Fibroblast of villous mesenchyme (primary cell): ENCODE measurements at places on chromosomes 2 and 18.

DNA sequence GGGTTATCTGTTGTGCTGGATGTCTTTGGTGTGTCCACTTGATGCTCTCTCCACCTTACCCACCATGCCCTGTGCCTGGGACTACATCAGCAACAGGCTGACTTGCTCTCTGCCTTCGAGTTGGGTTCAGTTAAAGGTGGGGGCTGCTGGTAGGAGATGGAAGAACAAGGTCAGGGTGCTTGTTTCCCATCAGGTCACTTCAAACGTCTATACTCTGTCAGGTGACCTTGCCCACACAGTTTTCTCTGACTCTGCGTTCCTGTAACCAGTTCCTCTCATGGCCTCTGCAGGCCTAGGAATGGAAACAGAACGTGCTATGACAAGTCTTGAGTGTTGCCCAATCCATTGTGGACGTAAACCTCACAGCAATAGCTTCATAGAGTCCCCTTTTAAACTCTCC lies 38.4 kb upstream of the PAPOLG start:
- DNase-seq: peak; percentile 2

DNA sequence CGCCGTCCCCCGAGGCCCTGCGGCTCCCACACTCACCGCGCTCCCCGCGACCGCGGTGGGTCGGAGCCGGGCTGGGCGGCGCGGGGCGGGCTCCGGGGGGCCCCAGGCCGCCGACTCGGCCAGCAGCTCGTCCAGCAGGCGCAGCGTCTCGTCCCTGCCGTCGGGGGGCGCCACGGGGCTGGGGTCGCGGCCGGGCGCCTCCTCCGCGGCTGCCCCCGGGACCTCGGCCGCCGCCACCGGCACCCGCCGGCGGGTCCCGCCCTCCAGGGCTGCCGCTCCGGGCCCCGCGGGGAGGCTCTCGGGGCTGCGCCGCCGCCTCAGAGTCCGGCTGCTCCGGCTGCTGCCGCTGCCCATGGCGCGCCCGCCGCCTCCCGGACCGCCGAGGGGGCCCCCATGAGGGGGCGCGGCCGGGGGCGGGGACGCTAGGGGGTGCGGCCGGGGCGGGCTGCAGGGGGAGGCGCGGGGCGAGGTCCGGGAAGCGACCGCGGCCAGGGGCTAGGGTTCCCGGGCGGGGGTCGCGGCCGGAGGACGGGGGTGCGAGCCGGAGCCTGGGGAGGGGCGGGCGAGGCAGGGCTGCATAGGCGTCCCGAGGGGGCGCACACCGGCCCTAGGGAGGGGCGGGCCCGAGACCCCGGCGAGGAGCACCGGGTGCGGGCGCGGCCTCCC lies at the start of gene CYS1:
Gene CYS1, minus strand, starts transcription at position 542 of the 666 bp plus-strand sequence. Its CDS starts 188 bp downstream, at position 354.
- no peak for DNase-seq

DNA sequence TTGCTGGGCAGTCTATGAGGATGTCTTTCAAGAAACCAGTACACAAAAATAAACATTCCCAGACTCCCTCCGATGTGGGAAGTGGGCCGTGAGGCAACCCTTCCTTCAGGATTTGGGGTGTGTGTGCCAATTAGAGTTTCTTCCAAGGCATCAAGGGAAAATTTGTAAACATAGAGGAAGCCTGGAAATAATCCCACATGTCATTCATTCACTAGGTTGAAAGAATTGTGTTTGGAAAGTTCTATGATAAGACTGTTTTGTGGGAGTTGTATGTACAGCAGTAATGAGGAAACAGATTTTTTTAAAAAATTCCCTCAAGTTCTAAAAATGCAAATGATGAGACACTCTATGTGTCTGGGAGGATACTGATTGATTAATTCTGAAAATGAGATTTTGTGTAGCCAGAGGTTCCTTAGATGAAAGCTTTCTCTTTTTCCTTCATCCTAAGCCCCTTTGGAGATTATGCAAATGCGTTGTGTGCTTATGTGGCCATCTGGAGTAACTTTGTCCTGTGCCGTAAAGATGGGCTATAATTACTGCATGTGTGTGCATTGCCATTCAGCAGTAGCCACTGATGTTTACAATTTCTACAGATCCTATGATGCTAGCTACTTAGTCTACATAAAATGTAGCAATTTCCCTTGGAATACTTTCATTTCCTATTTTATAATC lies 107.8 kb upstream of the TPO start:
- DNase-seq: no peak

DNA sequence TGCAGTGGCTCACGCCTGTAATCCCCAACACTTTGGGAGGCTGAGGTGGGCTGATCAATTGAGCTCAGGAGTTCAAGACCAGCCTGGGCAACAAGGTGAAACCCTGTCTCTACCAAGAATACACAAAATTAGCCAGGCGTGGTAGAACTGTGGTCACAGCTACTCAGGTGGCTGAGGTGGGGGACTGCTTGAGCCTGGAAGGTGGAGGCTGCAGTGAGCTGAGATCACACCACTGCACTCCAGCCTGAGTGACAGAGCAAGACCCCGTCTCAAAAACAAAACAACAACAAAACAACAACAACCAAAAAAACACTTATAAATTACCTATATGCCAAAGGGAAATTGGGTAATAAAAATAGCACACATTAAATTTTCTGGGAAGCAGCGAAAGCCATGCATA lies 141.6 kb downstream of the HDAC4 start:
- no peak for DNase-seq

DNA sequence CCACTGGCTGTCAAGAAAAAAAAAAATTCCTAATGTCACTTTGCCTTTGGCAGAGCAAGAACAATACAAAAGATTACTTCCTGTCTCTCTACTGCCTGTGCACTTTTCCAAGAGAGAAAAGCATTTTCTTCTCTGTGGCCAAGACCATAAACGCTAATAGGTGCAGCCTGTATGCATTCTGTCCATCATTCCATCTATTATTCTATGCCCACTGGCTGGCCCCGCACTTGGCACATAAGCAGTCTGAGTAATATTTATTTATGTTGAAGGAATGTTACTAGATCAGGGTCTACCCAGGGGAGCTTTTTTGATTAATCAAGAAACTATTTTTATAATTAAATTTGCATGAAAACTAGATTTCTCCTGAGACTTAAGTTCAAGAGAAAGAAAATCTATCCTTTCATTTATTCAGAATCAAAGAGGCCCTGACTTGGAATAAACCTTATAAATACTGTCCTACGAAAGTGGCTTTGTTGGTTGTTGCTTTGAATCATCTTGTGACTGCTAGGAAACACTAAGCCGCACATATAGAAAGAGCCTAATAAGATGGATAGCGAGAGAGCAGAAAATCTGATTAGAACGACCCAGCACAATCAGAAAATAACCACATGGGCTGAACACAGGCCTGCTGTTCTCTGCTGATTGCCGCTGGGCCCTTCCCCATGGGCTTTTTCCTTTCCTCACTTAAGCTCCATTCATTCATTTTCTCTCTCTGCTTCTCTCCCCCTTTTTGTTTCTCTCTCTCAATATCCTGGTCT lies 59.4 kb downstream of the MMADHC start:
- no peak for DNase-seq

GRCh38 chr2:213689585-213689984 lies 405.3 kb downstream of the SPAG16 start:
- no peak for DNase-seq

- no peak for DNase-seq
These were observed 19.9 kb downstream of the IL36B start for GRCh38 chr2:113032737-113033136.

GRCh38 chr2:149329489-149330126 lies 779 bp upstream of the LYPD6 start:
- peak; percentile 64 for DNase-seq

DNA sequence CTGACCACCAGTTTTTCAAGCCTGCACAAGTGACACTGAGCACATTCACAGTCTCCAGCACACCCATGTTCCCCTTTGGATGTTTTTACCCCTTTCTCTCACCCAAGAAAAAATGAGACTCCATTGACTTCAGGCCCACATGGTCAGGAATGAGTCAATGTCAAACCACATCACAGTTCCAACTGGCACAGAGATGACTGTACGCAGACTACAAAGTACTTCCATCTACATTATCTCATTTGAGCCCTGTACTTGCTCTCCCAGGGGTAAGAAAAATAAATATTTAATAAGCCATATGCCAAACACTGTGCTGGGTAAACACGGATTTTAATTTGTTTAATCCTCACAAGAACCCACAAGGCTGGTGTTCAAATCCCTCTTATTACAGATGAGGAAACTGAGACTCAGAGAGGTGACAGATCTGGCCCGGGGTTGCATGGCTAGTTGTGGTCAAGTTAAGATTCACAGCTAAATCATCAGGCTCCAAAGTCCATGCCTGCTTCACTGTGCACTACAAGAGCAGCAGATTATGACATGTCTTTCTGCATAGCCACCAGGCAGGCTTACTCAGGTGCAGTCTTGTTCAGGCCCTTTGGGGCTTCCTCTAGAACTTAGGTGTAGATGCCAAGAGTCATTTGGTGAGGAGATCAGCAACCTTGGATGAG lies 106.1 kb downstream of the TXNL1 start:
- DNase-seq: no peak

DNA sequence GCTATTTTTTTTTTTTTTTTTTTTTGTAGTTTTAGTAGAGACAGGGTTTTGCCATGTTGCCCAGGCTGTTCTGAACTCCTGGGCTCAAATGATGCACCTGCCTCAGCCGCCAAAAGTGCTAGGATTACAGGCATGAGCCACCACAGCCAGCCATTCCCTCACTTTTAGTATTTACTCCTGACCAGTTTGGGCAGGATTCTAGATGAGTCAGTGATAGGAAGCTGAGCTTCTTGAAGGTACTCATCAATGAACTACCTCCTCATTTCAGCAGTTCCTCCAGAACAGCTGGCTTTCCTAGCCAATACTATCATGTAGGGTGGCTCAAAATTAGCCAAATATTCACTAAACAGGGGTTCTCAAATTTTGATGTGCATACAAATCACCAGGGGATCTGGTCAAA lies 57.2 kb downstream of the CYBRD1 start:
- DNase-seq: no peak

- DNase-seq: peak; percentile 14
These were observed 297.8 kb downstream of the SP3 start for GRCh38 chr2:173667415-173667814.

DNA sequence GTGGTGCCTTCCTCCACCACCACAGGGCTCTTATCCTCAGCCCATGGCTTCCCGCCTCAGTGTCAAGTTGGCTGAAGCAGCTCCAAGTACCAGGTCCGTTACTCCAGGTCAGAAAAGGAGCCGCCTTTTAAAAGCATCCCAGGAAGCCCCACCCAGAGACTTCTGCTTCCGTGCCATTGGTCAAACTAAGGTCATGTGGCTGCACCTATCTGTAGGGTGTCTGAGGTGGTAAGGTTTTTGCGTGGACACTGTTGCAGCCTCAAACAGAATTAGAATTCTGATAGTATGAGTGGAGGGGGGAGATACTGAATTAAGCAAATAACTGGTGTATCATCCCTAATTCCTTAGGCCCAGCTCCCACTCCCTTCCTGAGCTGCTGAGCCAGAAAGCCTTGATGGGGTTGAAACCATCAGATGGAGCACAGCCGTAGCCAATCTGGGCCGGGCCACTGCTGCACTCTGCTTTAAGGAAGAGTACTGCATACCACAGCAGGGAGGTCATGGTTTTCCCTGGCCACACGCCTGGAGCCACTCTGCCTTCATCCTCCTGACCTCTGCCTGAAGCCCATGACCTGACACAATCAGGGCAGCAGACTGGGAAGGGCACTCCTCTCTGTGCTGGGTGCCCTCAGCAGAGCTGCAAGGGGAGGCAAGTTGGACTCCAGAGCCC lies 8.4 kb downstream of the TMEM247 start:
- peak; percentile 84 for DNase-seq

DNA sequence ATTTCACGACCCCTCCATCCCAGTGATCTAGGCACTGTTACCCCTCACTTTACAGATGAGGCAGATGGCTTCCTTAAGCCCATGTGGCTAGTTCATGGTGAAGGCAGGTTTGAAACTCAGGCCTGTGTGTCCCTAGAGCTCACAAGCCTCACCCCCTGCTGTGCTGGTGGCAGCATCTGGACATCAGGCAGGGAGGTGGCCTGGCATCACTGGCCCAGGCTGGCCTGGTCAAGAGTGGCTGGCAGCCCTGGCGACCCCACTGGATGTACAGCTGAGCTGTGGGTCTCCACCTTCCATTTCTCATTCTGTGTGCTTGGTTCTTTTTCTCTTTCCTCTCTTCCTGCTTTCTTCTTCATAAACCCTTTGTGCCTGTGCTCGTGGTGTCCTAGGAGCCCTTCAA lies 56.3 kb downstream of the BOLA3 start:
- no peak for DNase-seq

- DNase-seq: peak; percentile 24
These were observed 94.1 kb upstream of the CD302 start for GRCh38 chr2:159891917-159892730.

DNA sequence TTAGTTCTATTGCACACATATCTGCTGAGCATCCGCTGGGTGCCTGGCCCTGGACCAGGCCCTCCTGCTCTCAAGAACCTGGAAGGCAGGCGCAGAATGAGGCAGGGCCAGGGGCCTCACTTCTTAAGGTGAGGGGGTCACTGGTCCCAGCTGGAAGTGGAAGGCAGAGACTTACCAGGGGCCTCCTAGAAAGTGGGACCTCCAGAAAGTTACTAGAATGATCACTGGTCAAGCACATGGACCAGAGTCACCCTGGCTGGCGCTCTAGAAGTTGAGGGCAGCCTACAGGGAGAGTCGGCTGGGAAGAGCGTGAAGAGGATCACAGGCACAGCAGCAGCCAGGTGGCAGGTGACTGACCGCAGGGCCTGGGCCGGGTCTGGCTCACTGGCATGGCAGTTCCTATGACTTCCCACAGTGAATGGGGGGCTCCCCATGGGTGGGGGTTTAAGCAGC lies 26.1 kb upstream of the MAL start:
- no peak for DNase-seq

DNA sequence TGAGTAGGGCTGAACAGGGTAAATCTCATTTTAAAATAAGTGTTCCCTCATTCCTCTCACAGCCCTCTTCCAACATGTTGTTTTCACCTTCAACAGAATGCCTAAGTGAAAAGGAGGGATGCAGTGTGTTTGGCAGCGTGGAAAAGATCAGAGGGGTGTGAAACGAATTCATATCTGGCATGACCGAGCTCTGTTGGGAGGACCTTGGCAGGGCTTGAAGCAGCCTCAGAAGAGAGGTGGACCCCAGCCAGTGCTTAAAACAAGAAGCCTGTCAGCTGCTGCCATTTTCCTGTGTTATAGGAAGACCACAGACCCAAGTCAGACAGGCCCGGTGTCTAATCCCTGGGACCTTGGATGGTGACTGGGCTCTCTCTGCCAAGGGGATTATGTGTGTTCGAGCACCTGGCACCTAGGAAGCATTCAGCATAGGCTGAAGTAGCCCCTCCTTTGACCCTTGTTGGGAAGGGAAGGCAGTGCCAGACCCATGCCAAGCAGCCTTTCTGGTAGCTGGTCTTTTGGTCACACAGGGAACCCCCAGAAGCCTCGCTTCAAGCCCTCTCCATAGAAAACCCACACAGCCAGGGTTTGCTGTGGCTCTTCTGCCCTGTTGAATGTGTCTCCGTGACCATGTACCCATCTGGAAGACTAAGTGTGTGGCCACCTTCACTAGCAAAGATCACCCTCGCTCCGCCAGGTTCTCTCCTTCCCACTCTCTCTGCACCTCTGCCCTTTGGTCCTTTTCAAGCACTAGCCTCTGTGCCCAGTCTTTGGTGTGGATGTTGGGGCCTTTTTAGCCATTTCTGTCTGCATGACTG lies 87.5 kb upstream of the ST3GAL5 start:
- DNase-seq: no peak

GRCh38 chr2:104452558-104452957 lies 401.4 kb upstream of the POU3F3 start:
- no peak for DNase-seq

- peak; percentile 60 for DNase-seq
These were observed 412 bp upstream of the NCK2 start for GRCh38 chr2:105744091-105744908.

GRCh38 chr2:241372361-241372992 lies 16.4 kb downstream of the FARP2 start:
- DNase-seq: no peak
